ENCODE measurements at places on chromosomes 6 and 20.

DNA sequence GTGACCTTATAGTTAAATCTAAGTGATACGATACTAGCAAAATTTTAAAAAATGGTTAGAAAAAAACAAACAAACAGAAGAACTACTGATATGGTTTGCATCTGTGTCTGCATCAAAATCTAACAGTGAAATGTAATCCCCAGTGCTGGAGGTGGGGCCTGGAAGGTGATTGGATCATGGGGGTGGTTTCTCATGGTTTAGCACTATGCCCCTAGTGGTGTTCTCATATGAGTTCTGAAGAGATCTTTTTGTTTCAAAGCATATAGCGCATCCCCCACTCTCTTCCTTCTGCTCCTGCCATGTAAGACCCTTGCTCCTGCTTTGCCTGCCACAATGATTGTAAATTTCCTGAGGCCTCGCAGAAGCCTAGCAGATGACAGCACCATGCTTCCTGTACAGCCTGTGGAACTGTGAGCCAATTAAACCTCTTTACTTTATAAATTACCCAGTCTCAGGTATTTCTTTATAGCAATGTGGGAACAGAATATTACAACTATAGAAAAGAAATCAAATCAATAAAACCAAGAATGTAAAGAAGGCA, 5.4 kb downstream of the FBXL4 start:
- peak overlapping the region; percentile 3 for H3K4me3 ChIP-seq
- H3K4me1 ChIP-seq, result peaks cover 19% of the 10 kb centered on the region
- H3K36me3 ChIP-seq, result peaks cover 38% of the 10 kb centered on the region

DNA sequence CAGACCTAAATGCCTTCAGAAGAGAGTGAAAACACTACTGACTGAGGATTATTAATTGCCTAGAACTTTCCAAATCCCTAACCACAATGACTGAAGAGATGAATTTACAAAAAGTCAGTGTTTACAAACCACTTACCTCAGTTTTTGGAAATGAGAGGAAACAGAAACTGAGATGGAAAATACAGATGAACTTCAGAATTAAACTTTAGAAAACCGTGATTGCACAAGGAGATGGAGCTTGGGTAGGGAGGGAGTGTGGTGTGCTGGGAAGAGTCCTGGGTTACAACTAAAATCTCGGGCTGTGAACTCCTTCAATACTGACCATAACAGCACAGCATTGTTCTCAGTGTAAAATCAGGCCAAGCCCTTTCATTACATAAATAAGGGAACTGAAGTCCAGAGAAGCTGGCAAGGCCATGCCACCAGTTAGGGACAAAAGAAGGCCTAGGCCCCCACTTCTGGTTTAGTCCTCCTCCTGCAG, 4.0 kb downstream of the ELMO2 start:
- peaks cover 45% of the 10 kb centered on the region for H3K4me1 ChIP-seq
- H3K36me3 ChIP-seq, result no peaks in the 10 kb centered on the region
- no peak overlapping the region for H3K4me3 ChIP-seq
- peaks cover 2% of the 10 kb centered on the region for H3K27me3 ChIP-seq
- peak overlapping the region; percentile 69 for H3K27ac ChIP-seq

DNA sequence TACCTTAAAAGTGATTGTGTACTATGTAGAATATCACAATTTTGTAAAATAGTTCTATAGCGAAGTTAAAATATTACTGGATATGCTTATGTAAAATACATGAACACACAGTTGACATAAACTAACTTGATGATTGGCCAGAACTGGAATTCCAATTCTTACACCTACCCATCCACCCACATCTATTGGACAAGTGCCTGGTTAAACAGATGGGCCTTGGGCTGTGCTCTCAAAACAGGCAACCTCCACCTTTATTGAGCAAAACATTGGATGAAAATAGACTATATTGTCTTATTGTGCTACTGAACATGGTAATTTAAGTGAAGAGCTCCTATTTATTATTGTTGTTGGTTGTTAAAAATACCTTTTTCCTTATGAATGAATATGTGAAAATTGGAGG, 154.0 kb upstream of the FLRT3 start:
- no peak for DNase-seq
- no peak overlapping the region for H3K27ac ChIP-seq
- H3K36me3 ChIP-seq, result no peaks in the 10 kb centered on the region
- no peaks in the 10 kb centered on the region for H3K27me3 ChIP-seq
- H3K4me3 ChIP-seq, result no peak overlapping the region

GRCh38 chr6:37287519-37288157, 29.7 kb upstream of the TMEM217 start:
- H3K36me3 ChIP-seq, result peaks cover 16% of the 10 kb centered on the region
- H3K27me3 ChIP-seq, result no peaks in the 10 kb centered on the region

- H3K36me3 ChIP-seq, result peaks cover 3% of the 10 kb centered on the region
- no peak for DNase-seq
- H3K27ac ChIP-seq, result no peak overlapping the region
- peaks cover 17% of the 10 kb centered on the region for H3K4me1 ChIP-seq
- H3K27me3 ChIP-seq, result no peaks in the 10 kb centered on the region
Observed at GRCh38 chr20:51731731-51732095, 36.5 kb downstream of the ATP9A start.

DNA sequence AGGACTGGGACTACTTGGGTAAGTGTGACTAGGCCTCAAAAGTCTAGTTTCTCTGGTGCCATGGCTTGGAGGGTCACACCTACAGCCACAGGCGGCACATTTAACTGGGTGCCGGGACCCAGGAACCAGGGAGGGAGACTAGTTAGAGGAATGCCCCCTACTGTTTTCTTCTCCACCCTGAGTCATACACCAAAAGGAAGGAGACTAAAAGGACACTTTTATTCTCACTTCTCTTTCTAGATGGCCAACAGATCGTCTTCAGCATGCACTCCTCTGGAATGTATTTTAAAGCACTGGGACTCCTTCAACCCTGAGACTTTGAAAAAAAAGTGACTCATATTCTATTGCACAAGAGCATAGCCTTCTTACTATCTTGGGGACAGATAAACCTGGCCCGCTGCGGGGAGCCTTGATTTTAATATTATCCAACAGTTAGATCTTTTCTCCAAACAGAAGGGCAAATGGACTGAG, 33.4 kb downstream of the PLN start:
- no peak for DNase-seq
- H3K27ac ChIP-seq, result no peak overlapping the region
- peaks cover 3% of the 10 kb centered on the region for H3K4me1 ChIP-seq
- H3K27me3 ChIP-seq, result no peaks in the 10 kb centered on the region

GRCh38 chr6:12555267-12555666, 161.3 kb upstream of the PHACTR1 start:
- no peak overlapping the region for H3K4me3 ChIP-seq
- no peaks in the 10 kb centered on the region for H3K27me3 ChIP-seq
- H3K36me3 ChIP-seq, result no peaks in the 10 kb centered on the region
- no peak for DNase-seq
- H3K27ac ChIP-seq, result no peak overlapping the region
- H3K4me1 ChIP-seq, result no peaks in the 10 kb centered on the region

All from neural crest cell (in vitro differentiated cells).